Choroid plexus epithelial cell (primary cell): ENCODE measurements at places on chromosomes 5 and 9.
A peak's percentile ranks its signal among the peaks of the same experiment; 100 is the strongest.

DNA sequence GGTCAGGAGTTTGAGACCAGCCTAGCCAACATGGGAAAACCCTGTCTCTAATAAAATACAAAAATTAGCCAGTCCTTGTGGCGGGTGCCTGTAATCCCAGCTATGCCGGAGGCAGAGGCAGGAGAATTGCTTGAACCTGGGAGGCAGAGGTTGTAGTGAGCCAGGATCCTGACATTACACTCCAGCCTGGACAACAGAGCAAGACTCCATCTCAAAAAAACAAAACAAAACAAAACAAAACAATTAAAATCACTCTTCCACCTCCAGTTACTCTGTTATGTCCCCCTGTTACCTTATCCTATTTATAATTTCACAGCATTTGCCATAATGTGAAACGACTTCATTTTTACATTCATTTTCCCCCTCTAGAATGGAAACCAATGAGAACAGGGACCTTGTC is 54.4 kb downstream of the CXXC5 start:
- DNase-seq, result no peak

- no peak for DNase-seq
These were observed 153.9 kb upstream of the IER5L start for GRCh38 chr9:129331772-129332500.

DNA sequence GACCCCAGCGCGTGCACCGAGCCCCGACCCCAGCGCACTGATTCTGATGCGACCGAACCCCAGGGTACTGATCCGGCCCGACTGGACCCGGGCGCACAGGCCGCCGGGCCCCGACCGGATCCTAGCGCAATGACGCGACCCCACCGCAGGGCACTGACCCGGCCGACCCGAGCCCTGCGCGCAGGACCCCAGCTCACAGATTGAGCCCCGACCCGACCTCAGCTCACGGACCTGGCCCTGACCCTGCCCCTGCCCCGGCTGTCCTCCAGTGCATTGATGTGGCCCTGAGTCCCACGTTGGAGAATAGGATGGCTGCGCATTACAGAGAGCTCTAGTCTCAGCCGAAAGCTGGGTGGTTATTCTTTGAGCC is 438 bp downstream of the TRIP13 start:
- DNase-seq, result no peak

DNA sequence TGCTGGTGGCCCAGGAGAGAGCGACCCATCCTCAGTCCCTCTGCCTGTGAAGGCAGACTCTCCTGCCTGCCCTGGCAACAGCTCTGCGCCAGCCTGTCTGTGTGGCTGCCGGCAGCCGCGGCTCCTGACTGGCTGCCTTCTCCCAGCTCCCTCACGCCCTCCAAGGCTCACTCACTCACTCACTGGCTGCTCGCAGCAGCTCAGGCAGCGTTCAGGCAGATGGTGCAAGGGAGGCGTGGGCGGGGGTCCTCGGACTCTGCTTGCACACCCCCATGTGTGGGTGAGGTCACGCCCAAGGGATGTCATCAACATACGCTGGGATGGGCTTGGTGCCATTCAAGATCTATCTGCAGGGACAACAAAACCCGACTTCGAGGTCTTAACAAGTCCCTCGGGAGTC is 66.7 kb downstream of the DAB2IP start:
- DNase-seq, result no peak

DNA sequence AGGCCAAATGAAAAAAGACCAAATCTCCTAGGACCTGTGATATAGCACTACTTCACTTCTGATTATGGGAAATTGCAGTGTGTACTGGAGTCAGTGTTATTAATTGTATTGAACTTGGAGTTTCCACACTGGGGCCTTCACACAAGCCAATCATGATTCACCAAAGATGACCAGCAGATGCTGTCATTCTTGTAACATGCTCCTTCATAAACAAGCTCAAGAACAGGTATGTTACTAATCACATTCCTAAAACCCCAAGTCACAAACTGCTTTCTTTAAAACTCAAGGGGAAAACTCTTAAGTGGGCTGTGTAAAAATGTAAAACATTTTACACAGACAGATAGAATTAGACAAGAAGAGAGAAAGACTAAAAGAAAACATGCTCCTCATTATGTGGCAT is 5.6 kb downstream of the KLHL3 start:
- peak; percentile 30 for DNase-seq

DNA sequence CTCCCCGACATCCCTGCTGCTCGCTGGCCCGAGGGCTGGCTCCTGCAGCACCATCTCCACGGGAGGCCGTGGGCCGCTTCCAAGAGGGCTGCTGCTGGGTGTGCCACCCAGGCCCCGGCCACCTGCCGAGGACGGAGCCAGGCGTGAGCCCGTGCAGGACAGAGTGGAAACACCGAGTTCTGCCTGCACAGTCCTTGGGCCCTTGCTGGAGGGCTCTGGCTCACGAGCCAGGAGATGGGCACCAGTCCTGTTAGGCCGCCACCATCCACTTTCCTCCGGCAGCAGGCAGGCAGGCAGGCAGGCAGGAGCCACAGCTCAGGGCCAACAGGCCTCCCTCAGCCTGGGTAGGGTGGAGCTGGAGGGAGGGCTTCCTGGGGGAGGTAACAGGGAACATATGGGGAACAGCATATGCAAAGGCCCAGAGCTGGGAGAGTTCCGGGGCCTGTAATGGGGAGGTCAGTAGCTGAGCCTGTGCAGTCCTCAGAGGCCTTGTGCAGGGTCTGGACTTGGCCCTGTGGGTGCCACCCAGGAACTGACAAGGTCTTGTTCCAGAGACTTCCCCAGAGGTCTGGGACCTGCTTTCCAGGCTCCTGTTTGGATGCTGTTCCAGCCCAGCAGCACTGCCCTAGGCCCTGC is 31.9 kb downstream of the RXRA start:
- DNase-seq, result no peak

DNA sequence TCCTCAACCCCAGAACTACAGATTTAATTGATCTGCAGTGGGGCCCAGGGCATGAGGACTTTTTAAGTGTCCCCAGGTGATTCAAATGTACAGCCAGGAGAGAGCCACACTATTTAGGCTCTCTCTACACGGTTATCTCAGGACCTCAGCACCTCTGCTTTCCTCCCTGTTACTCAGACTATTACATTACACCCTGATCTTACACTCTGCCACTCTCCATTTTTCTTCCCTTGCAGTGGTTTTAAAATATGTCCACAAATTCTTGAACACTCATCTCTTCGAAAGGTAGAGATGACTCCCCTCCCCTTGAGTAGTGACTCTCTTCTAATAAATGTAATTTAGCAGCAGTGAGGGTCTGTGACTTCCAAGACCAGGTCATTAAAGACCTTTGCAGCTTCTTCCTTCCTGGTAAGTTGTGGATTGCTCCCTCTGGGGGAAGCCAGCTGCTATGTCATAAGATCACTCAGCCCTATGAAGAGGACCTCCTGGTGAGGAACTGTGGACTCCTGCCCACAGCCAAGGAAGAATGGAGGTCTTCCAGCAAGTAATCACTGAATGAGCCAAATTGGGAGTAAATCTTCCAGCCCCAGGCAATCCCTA is 87.5 kb upstream of the SSBP2 start:
- DNase-seq, result peak; percentile 78

DNA sequence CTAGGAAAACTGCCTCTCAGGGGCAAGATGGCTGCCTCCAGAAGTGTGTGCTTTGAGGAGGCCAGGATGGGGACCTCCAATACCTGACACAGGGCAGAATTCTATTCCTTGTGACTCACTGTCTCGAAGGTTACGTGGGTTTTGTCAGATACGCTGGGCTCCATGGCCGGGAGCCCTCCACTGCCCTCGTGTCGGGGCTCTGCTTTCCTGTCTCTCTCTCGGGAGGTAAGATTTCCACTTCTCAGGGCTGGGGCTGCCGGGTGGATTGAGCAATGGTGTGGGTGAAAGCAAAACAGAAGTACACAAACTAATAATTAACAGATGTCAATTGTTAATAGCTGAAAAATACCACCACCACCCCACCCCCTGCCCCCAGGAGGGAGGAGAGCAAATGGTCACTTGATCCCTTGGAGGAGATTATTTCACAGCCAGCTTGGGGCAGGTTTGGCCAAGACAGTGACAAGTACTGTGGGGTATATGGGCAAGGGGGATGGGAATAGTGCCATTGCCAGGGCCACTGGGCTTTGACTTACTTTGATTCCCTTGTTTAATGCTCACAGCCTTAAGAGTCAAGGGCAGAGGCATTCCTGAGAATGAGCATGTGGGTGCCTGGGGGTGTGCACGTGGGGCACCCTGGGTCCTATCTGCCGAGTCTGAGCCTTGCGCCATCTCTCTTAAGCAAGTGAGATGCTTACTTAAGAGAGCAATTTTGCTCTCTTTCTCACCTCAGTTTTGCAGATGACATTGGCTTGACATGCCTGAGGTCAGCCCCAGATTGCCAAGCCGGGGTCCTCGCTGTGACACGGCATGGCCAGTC is 28.8 kb upstream of the DAB2IP start:
- DNase-seq, result no peak

DNA sequence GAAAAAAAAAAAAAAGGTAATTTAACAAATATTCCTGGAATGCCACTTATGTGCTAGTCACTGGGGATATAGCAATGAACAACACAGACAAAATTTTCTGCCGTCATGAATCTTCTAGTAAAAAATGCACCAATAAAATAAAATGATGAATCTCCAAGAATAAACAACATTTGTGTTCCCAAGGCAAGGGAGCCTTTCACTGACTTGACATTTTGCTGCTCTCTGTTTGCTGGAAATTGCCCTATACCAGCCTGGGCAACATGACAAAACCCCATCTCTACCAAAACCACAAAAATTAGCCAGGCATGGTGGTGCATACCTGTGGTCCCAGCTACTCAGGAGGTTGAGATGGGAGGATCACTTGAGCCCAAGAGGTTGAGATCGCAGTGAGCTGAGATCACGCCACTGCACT is 64.5 kb upstream of the ERBIN start:
- DNase-seq, result peak; percentile 87

GRCh38 chr9:9631284-9631683 is 981.5 kb downstream of the PTPRD start:
- DNase-seq, result peak; percentile 1

DNA sequence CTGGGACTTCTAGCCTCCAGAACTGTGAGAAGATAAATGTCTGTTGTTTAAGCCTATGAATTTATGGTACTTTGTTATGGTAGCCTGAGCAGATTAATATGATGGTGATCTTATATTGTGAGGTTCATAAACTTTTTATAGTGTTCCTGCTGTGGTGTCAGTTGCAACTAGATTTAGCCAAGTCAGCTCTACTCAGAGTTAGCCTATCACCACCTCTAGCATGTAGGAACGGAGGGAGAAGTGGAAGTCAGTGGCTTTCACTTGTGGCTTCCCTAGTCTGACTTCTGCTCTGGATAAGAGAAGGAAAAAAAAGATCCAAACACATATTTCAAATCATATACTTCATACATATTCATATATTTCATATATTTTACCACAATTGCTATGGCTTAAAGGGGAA is 6.6 kb downstream of the POC5 start:
- no peak for DNase-seq

GRCh38 chr5:120803282-120803681 is 339.2 kb downstream of the PRR16 start:
- peak; percentile 55 for DNase-seq

DNA sequence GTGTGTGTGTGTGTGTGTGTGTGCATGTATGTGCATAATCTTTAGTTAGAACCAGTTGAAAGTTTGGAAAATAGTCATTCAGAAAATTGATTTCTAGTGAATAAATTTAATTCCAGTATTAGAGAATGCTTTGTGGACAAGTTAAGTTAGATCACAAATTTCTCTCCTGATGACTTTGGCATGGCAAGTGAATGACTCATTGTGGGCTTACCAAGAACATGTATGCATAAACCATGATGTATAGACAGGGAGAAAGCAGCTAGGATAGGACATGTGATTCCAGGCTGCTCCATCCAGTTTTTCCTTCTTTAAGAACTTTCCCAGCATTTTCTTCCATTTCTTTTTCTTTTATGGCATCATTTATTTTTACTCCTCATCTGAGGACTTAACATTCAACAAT is 85.7 kb upstream of the SGCD start:
- DNase-seq, result no peak

GRCh38 chr9:127133739-127134167 is 11.3 kb upstream of the ANGPTL2 start:
- peak; percentile 88 for DNase-seq

- DNase-seq, result no peak
These were observed 8.9 kb upstream of the NKD2 start for GRCh38 chr5:999724-1000123.

DNA sequence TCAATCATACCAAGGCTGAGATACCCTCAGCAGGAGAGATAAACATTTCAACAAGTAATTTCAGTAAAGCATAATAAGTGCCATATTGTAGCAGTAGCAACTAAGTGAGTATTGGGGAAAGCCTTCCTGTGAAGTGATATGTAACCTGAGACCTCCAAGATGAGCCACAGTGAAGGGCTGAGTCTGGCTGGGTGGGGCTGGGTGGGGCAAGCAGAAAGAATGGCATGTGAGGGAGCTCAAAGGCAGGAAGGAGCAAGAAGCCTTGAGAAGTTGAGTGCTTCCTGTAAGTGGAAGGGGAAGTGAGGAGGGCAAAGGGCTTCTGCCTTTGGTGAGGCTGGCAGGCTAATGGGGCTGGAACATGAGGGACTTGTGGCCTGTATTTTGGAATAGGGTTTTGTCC is 19.7 kb upstream of the ASTN2 start:
- DNase-seq, result no peak

- no peak for DNase-seq
These were observed 130.0 kb downstream of the C9orf152 start for GRCh38 chr9:110077925-110078324.

DNA sequence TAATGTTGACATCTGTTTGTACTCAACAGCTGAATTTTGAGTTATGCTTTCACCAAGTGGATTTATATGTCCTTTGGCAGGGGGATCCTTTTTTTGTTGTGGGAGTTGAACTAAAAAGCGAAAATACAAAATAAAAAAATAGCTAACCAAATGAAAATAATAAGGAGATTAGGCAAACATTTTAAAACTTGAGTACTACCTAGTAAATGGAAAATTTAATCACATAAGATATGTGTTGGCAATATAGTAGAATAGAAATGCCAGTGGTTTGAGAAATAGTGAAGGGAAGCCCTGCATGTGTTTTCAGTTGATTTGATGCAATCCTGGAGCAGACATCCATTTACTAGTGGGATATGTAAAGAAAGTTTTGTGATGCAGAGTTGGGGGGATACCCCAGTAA is 98.0 kb downstream of the RASGRF2 start:
- no peak for DNase-seq

DNA sequence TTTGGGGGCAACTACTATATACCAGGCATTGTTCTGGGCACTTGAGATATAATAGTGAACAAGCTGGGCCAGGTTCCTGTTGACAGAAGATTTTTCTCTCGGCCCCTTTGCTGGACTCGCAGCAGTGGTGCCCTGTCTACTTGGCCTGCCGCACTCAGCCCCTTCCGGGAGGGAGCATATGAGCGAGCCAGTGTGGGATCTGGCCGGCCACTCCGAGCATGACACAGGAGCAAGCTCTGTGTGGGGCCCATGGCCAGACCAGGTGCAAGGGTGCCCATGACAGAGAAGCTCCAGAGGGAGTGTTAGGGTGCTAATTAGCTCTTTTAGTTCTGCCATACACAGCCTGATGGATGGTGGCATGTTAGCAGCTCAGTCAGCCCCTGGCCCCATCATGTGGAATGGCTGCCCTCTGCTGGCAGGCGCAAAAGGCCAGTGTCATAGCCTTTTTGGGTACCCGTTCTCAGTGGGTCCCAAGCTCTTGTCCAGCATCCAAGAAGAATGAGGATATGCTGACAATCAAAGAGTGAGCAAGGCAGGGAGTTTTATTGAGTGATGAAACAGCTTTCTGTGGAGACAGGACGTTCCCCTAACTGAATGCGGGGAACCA is 9.3 kb upstream of the KIF4B start:
- DNase-seq, result peak; percentile 32
